ENCODE measurements at places on chromosomes 3 and 15.

DNA sequence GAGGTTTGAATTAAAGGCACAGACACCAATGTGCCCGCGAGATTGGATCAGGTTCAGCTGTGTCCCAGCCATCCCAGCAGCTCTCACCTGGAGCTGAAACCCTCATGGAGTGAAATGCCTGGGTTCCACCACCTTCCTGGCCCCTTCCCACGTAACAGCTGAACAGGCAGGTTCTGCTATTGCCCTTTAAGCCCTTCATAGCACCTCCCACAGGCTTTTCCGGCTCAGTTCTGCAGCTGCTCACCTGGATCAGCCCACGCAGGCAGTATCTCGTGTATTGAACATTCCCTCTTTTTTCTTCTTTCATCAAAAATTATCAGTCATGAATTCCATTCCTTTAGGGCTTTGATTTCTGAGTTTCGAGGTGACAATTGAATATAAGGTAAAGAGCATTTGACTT lies 129.8 kb downstream of the SLC9A9 start:
- no peak for DNase-seq

GRCh38 chr3:71578054-71578751 lies 5.3 kb downstream of the FOXP1 start:
- DNase-seq, result no peak

DNA sequence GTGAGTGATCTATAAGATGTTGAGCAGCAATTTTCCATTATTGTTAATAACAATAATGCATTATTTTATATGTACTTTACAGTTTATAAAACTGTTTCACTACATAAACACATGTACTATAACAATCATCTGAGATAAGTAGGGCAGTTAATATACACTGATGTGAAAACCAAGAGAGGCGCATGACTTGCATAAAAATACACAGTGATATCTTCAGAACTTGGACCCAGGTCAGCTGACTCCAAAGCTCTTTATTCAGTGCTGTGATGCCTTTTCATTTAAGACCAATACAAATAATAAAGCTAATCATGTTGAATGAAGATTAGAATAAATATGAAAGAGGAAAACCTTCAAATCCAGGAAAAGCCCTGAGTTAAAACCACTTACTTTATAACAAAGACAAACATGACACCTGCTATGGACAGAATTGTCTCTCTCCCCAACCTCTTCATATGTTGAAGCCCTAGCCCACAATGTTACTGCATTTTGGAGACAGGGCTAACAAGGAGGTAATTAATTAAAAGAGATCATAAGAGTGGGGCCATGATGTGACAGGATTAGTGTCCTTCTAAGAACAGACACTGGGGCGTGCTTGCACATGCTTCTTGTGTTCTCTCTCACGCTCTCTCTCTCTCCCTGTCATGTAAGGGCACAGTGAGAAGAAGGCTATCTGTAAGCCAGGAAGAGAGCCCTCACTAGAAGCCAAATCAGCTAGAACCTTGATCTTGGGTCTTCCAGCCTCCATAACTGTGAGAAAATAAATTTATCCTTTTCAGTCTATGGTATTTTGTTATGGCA lies 55.8 kb upstream of the TSPAN3 start:
- no peak for DNase-seq

GRCh38 chr3:61111825-61112224 lies 139.4 kb downstream of the FHIT start:
- DNase-seq, result no peak

DNA sequence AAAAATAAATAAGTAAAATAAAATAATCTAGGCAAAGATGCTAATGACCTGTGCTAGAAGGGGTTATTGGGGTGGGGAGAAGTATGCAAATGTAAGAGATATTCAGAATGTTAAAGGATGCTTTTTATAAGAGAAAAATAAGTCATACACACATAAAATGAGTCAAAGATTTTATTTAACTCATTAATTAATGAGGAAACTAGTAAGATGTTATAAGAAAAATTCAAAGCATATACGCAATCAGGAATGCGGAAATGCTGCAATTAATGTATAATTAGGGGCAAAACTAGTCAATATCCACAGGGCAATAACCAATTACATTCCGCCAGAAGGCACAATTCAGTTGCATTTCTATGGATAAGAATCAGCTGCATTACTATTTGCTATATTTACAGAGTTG lies 30.1 kb downstream of the MAP3K13 start:
- no peak for DNase-seq

GRCh38 chr3:86578071-86578470 lies 412.9 kb downstream of the VGLL3 start:
- no peak for DNase-seq

DNA sequence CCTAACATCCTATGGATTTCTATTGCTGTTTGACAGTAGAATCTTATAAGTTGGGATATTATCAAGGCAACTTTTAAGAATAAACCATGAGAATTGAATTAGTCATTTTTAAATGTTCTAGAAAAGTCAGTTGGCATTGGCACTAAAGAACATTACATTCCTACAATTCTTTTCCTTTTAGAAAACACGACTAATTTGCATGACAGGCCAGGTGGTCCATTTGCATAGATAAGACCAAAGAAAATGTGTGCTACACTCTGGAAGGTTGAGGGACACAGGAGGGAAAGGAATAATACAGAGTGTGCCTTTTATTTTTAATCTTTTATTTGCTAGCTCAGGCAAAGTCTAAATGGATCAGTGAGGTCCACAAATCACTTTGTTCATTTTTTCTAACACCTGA lies 962.3 kb downstream of the EPHA3 start:
- DNase-seq, result no peak

DNA sequence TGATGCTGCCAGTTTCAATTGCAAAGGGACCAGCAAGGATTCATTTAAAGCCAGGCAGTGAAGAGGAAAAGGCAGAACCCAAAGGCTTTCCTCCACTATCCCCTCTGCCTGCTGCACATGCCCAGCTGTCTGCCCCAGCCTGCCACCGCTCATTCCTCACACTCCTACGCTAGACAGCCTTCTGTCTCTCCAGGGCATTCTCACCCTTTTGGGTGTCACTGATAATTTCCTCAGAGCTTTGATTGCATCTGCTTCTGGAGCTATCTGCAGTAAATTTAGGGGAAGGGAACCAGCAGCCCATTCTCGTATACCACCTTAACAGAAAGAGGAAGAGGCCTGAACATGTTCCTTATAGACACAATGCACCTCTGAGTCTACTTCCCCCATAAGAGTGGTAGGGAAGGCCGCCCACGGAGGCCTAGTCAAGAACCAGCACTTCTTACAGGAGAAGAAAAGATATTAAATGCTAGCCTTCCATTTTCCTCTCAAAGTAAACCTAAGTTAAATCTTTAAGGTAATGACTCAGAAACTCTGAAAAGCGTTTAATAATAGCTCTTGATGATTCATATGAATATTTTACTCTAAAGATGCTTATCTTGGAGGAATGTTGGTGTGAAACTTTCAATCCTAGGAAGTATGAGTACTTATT lies 20.9 kb downstream of the NUDT16 start:
- no peak for DNase-seq

DNA sequence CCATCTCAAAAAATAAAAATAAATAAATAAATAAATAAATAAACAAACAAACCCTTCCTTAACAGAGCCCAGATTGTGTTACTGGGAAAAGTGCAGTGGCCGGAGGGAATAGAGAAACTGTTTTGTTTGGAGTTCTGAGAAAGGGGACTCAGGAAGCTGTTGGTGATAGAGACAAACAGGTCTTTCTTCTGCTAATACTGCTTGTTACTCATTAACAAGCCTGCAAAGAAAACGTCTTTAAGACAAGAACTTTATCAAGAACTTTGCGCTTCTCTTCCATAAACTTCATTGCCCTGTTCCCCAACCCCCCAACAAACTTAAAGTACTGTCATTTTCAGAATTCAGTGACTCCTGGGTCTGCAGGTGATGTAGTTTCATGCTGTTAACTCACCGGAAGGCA lies 68.8 kb upstream of the GSK3B start:
- peak; percentile 95 for DNase-seq

DNA sequence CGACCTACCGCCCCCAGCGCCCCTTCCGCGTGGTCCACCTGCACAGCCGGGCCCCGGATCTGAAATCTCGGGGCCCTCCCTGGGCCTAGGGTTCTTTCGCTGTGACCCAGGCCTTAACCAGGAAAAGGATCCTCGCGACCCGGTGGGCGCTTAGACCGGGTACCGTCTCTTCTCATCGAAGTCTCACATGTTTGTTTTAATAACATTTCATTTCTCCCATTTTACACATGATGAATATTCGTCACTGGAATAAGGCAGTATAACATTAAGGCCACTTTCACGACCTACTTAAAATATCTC lies 277 bp upstream of the DALRD3 start:
- no peak for DNase-seq

DNA sequence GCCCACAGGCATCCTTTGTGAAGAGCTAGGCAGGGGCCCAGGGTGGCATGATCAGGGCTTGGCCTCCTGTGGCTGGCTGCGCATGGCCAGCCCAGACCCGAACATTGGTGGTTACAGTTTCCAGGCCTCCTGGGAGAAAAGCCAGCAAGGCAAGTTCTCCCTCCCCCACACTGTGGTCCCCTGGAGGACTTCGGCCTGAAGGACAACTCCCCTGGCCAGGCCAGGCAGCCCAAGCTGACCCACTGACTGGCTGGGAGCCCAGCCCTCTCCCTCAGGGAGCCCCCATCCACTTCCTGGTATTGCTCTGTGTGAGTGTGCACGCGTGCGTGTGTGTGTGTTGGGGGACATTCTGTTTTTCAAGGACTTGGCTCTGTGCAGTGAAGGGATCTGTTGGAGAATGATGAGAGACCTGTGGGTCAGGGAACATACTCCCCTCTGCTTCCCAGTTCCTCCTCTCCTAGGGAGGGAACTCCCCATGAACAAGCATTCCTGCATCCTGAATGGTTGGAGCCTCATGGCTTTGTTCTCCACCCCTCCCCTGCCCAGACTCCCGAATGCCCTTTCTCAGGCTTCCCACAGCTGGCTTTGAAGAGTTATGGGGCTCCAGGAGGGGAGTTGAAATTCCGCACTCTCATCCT lies 29.5 kb downstream of the CORO2B start:
- no peak for DNase-seq

DNA sequence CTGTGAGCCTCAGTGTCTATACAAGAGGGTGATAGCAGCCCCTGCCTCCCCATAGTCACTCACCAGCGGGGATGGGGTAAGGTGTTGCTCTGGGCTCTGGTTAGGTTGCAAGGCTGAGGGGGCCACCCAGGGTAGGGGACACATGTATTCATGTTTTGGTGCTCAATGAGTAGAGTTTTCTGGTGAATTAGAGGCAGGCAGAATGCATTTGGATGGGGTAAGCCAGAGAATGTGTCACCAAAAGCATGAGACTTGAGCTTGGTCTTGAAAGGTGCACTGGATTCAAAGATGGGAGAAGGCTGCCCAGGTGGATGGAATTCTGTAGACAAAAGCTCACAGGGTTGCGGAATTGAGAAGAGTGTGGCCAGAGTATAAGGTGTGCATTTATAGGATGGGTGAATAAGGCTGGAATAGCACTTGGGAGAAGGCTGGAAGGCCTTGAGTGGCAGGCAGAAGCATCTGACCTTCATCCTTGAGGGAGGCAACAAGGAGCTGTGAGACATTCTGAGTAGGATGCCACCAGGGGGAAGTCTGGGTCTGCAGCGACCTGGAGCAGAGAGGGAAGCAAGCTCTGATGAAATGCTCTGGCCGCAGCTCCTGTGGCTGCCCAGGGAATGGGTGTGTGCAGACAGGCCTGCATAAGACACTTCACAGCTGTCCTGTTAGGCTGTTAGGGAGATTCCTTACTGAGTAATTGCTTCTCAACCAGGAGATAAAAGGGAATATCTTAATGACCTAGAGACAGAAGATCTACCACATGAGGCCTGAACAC lies 149.6 kb downstream of the CHDH start:
- DNase-seq, result no peak

GRCh38 chr3:179526482-179526881 lies 36.2 kb upstream of the ACTL6A start:
- no peak for DNase-seq

- no peak for DNase-seq
These were observed 348.3 kb downstream of the CGGBP1 start for GRCh38 chr3:87710511-87710910.

DNA sequence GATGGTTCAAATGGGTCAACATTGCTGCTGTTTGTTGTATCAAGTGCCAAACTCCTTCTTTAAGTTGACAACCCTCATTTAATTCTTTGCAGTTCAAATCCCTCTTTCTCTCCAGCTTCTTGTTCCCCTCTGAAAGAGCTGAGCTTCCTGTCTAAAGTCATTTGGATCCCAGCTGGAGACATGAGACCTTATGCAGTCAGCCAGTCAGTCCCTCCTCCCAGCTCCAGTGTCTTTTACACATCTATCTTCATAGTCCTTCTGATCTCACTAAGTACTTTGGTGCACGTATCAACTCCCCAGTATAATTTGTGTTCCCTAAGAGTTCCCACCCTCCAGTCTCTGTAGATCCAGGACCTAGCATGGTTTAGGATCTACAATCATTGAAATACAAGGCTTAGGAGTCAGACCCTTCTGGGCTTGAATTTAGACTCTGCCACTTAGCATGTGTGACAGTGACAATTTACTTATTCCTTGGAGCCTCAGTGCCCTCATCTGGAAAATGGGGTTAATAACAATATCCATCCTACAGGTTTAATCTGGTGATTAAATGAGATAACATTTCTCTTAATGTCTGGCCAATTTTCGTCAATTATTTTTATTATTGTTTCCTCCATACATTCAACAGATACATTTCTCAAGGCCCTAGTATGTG lies 102.8 kb upstream of the SEMA6D start:
- DNase-seq, result no peak

DNA sequence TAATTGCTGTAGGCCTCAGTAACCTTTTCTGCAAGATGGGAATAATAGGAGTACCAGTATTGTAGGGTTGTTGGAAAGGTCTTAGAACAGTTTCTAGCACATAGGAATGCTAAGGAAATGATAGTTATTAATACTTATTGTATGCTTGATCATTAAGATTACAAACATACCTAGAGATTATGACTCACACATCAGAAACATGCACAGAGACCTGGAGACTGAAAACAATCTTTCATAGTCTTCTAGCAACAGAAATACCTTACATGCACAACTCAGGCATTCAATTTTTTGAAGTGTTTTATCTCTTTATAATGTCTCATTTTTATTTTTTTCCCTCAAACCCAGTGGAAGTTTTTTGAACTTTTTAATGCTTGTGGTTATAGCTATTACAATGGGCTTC lies 104.4 kb upstream of the ZBTB20 start:
- no peak for DNase-seq

DNA sequence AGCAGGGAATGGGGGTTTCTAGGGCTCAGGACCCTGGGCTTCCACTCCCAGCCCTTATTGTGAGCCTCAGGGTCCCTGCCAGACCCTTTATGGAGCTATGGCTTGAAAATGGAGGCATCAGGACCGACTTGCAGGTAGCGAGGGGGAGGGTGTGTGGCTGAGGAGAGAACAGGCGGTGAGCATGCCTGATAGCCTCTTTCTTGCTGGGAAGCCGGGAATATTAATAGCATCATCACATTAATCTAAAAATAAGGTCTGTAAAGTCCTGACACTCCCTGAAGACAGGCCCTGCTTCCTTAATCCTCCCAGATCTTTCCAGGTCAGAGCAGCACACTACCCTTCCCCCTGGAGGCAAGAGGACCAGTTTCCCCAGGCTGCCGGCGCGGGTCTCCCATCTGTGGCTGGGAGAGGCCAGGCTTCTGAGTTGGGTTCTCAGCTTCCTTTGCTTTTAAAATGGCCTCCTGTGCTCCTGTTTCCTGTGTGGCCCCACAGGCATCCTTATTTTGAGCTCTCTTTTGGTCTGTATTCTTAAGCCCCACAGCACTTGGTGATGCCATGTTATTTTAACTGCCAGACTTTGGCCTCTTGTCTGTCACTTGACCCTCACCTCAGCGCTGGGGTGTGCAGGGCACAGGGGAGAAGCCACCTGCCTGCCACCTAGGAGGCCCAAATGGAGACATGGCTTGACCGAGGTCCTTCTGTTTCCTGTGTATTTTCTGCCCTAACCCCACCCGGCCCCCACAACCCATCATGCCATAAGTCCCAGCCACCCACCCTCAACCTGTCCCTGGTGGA lies 185.0 kb upstream of the TOPAZ1 start:
- no peak for DNase-seq
